ENCODE measurements at places on chromosomes 7 and 10. TPM values are rescaled to one million over a fixed set of nuclear protein-coding genes. Genes with fewer than 3 reads are reported as not detected.

- DNase-seq, result no peak
Measured at GRCh38 chr7:28595801-28596200, 183.5 kb downstream of the CREB5 start.

- no peak for DNase-seq
Measured at GRCh38 chr10:11429439-11430052, 181.9 kb downstream of the USP6NL start.

DNA sequence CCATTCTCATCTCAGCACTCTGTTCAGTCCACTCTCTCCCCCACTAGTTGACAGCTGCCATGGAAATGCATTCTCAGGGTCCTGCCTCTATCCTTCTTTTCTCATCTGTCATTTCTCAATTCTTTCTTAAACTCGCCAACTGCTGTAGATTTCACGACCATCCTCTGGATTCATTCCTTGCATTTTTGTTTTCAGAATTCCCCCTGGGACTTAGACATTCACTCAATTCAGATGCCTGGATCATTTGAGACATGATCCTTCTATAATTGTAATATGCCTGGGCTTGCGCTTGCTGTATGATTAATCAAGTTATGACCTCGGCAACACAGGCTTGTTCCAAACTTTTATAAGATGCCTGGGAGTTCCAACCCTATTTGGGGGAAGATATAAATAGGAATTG is 104.5 kb downstream of the RAB11FIP2 start:
- DNase-seq, result no peak

- DNase-seq, result no peak
Measured at GRCh38 chr7:136359333-136359903, 382.3 kb upstream of the MTPN start.

DNA sequence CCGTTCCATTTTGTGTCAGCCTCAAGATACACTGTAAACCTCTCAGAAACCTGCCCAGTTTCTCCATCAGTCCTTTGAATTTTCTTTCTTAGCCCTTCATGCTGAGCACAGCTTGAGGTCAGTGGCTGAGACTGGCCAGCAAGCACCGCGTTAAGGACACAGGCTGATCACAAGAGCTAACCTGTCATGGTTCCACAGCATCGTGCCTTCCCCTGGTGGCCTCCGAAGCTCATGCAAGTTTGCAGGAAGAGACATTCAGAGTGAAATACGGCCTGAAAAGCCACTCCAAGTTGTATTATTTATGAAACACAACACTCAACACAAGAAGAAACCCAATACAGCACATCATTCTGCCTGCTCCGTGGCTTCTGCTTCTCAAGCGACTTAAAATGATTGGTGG is 57.0 kb upstream of the PFKP start:
- no peak for DNase-seq

DNA sequence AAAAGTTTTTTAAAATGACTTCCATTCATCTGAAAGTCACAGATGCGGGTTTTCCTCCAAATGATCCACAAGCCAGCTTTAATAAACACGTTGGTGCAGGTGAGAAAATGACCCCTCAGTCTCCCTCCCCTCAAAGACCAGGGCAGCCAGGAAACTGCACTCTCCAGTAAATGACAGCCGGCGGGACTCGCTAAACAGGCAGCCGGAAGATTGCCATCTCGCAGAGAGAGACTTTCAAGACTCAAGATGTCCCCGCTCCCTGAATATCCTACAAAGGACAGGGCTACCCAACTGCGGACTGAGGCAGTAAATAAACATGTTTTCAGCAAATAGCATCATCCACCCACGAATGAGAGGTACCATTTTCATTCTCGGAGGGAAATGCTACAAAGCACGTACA is 116.8 kb downstream of the DIP2C start:
- DNase-seq, result no peak

DNA sequence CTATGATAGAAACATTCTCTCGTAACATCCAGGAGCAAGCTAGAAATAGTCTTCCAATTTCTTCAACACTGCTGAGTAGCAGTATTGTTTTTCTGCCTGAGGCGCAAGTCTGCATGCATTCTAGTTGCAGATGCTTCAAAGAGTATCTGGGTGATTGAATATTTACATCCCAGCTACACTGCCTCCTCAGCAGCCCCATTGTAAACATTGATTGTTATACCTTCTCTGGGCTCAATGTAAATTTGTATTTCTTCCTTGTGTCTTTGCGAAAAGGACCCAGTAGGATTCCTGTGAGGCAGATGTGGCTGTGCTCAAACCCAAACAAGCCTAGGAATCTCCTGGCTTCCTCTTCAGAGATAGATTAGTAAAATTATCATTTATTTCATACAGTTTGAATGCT is 320.7 kb downstream of the CDC14C start:
- no peak for DNase-seq

GRCh38 chr10:91462423-91462822 is 52.3 kb downstream of the HECTD2 start:
- no peak for DNase-seq

DNA sequence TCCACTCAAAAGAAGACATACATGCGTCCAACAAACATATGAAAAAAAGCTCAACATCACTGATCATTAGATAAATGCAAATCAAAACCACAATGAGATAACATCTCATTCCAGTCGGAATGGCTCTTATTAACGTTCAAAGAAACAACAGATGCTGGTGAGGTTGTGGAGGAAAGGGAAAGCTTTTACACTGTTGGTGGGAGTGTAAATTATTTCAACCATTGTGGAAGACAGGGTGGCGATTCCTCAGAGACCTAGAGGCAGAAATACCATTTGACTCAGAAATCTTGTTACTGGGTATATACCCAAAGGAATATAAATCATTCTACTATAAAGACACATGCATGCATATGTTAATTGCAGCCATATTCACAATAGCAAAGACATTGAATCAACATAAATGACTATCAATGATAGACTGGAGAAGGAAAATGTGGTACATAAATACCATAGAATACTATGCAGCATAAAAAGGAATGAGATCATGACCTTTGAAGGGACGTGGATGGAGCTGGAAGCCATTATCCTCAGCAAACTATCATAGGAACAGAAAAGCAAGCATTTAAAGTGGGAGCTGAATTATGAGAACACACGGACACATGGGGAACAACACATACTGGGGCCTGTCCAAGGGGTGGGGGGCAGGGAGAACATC is 28.4 kb downstream of the PCDH15 start:
- no peak for DNase-seq

Gene CCZ1
- total RNA-seq, result 74.5 TPM

GRCh38 chr10:115001506-115002381 is 63.7 kb downstream of the TRUB1 start:
- DNase-seq, result no peak

Gene H2BK1
- not detected for total RNA-seq

- DNase-seq, result no peak
Measured at GRCh38 chr7:15433151-15433550, 128.7 kb downstream of the AGMO start.

GRCh38 chr7:153393666-153394065 is 634.1 kb downstream of the ACTR3B start:
- no peak for DNase-seq

- DNase-seq, result no peak
Measured at GRCh38 chr10:126268013-126268920, 120.0 kb downstream of the ADAM12 start.

Gene OR6V1
- not detected for total RNA-seq

DNA sequence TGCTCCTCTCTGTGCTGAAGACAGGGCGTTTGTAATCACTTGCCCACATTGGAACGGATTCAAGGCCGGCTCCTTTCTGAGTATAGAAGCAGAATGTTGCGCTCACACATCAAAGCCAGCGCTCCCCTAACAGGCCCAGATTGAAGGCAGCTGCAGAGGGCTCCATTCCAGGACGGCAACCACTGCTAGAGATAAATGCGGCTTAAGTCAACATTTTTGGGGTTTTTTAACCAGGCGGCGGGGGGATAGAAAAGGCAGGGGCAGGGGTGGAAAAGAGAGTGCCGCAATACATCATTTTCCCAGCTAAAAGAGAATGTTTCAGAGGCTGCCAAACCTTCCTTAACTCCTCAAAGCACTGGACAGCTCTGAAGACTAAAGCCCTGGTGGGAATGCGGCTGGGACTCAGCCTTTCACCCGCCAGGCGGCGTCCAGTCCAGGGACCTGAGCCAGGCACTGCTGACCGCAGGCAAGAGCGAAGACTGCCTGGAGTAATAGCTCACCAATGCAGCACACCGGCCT is 189.6 kb downstream of the TNS3 start:
- DNase-seq, result peak; percentile 47

- no peak for DNase-seq
Measured at GRCh38 chr7:137080516-137081203, 212.2 kb downstream of the CHRM2 start.

Gene ARHGAP22
- 117 TPM for total RNA-seq

DNA sequence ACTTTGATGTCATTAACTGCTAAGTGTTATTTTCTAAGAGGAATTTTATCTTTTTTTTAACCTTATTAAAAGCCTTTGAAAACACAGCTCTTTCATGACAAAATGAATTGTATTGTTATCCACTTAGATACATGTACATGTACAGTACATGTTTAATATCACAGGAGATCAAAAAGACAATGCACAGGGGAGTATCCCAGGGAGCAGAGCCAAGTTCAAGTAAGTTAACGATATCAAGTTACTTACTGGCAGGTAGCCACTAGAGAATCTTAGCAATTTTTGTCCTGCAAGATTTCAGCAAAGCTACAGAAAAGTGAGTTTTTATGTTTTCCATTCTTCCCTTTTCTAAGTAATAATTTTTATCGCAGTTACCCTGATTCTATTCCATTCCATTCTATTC is 33.9 kb upstream of the ARL4A start:
- peak; percentile 19 for DNase-seq

GRCh38 chr7:3193379-3194120 is 107.5 kb upstream of the SDK1 start:
- DNase-seq, result no peak

Gene ATG9B
- 0.33 TPM for total RNA-seq

DNA sequence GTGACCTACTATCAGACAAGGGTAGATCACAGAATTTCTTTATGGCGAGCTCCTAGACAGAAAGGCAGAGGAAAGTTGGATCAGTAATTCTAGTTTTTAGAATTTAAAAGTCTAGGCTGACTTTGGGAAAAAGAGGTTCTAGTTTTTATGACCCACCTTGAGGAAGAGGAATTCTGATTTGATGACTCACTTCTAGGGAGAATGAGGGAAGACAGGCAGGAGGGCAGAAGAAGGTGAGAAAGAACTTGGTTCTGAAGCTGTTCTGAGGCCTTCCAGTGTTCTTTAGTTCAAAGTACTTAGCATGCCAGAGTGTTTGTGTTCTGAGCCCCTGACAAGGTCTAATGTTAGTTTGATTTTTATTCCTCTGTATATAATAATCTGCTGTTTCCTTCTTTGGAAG is 97.2 kb downstream of the PODXL start:
- DNase-seq, result peak; percentile 1

DNA sequence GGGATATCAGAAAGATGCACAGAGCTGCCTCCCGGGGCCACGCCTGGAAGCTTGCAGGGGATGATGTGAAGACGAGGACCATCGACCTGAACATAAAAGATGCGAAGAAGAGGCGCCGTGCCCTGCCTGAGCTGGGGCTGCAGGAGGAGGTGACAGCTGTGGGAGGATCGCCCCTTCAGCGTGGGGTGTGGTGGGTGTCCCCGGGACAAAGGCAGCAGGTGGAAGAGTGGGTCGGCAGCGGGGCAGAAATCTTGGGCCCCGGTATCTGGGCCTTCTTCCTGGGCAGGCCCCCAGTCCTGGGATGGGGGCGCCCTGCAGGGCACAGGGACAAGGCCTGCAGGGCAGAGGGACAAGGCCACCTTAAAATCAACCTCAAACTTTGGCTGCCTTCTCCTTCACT is 134.9 kb downstream of the OR13A1 start:
- DNase-seq, result no peak

Gene KIN
- total RNA-seq, result 14.2 TPM

GRCh38 chr7:21636694-21637093 is 93.9 kb downstream of the DNAH11 start:
- no peak for DNase-seq

DNA sequence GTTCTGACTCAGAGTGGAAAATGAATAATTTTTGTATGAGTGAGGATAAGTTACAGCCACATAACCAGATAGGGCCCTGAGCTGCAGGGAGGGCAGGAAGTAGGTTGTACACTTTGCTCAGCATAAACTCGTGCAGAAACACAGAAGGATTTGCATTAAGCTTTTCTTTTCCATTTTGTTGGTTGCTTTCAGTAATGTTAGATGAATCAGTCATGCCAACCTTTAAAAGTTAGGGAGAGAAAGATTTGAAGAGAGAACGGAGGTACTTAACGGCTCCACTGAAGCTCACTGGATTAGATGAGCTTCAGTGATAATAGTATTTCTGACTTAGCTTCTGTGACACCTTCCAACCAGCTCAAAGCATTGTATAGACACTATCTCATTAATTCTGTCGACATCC is 348.1 kb downstream of the GATA3 start:
- no peak for DNase-seq

Gene APBB1IP
- 31.1 TPM for total RNA-seq

GRCh38 chr10:131094527-131095312 is 216.8 kb downstream of the TCERG1L start:
- DNase-seq, result no peak

Gene GDF10
- total RNA-seq, result not detected

DNA sequence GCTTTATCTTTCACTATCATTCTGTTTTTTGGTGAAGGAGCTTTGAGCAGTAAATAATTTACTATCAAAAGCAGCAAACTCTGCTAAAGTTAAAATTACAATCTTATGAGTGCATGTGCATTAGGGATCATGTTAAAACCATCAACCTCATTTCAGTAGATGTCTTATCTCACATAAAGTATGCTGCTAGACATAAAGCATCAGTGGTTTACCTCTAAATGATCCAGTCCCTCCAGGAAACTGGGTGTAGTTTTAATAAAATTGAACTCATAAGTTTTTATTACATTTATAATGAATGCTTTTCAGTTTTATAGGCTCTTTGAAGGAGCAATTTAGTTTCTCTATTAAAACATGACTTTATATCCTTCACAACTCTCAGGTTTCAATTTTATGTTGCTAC is 108.7 kb downstream of the LRRN3 start:
- DNase-seq, result no peak

GRCh38 chr10:35508647-35509046 is 96.5 kb upstream of the GJD4 start:
- DNase-seq, result no peak

DNA sequence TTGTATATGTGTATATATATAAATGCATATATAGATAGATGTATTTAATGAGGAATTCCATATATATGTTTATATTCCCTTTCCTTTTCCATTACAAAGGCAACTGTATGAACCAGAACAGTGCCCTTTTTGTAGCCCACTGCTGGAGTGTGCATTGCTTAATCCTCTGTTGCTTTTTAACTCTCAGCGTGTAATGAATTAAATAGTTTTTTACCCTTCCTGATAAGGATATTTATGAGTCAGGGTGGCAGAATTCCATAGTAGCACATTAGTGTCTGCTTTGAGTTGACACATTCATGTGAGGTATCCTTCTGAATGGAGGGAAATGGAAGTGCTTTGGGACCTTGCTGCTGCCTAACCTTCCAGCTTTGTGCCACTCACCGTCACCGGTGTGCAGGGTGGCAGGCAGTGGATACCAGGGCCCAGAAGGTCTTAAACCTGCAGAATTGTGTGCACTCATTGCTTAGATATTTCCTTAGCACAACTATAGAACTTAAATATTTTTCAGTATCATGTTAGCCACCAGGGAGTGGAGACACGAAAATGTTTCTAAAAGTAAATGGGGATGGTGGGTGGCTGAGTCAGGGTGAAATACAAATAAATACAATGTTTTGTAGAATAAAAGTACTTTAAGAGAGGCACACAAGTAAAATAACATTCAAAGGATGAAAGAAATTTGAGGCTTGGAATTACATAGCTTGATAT is 117.9 kb downstream of the SND1 start:
- no peak for DNase-seq

Gene TAC1
- not detected for total RNA-seq

Gene FAM25C
- total RNA-seq, result not detected

- DNase-seq, result no peak
Measured at GRCh38 chr10:12484941-12485805, 135.8 kb downstream of the CAMK1D start.

Data from HFFc6 (cell line).